ENCODE measurements at places on chromosomes 11 and 22.

GRCh38 chr11:132814410-132814809 is 717.9 kb downstream of the OPCML start:
- no peaks in the 10 kb centered on the region for H3K27me3 ChIP-seq
- no peaks in the 10 kb centered on the region for H3K4me1 ChIP-seq
- H3K4me3 ChIP-seq = no peak overlapping the region
- no peak for DNase-seq
- no peak overlapping the region for H3K27ac ChIP-seq
- no peaks in the 10 kb centered on the region for H3K36me3 ChIP-seq

- H3K27me3 ChIP-seq = no peaks in the 10 kb centered on the region
- no peaks in the 10 kb centered on the region for H3K36me3 ChIP-seq
- peaks cover 10% of the 10 kb centered on the region for H3K4me1 ChIP-seq
- H3K4me3 ChIP-seq = no peak overlapping the region
- no peak for DNase-seq
These were observed 43.1 kb upstream of the GRAMD1B start for GRCh38 chr11:123386796-123387510.

- DNase-seq = no peak
- no peak overlapping the region for H3K27ac ChIP-seq
- no peak overlapping the region for H3K4me3 ChIP-seq
- peaks cover 46% of the 10 kb centered on the region for H3K36me3 ChIP-seq
These were observed 2.9 kb upstream of the TTC36 start for GRCh38 chr11:118524356-118524755.

DNA sequence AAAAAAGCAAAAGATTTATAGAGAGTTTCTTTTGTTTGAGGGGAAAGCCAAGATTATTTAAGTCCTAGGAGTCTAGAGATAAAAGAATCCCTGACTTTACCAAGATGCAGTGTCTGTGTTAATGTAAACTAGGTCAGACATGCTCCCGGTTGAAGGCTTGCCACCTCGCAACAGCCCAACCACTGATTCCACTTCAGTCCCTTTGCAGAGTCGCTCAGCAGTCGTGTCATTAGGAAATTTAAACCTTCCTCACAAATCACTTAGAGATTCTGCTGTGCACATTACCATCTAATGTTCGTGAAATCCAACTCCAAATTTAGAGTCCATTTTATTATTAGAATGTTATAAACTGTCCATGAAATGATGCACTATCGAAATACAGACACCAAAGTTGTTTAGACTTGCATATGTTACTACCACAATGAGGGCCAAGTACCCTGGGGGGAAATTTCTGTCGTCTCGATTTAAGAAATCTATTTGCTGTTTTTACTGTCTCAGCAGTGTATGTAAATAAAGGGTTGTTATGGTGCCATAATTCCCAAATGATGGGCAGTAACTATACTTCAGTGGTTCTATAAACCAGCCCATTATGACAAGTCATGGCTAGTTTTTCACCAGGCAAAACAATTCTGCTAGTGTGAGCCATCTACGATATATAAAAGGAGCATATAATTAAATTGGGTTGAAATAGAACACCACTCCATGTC is 101.4 kb upstream of the MTNR1B start:
- no peak overlapping the region for H3K27ac ChIP-seq
- DNase-seq = no peak
- no peaks in the 10 kb centered on the region for H3K27me3 ChIP-seq
- no peaks in the 10 kb centered on the region for H3K36me3 ChIP-seq
- H3K4me1 ChIP-seq = no peaks in the 10 kb centered on the region

DNA sequence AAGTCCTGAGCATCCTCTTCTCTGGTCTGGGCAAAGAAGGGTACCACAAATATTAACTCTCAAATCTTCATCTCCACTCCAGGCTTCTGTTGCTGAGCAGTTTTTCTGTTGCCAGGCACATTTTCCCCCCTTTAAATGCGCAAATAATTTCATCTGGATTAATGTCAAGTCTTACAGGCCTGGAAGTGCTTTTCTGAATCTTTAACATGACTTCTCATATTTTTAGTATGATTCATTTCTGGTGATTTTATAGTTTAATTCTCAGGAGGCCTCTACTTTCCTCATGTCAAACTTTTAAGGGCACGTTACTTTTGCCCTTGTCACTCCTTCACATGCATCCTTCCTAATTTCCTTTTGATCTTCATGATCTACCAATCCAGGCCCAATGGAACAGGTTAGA is 510.2 kb downstream of the METTL15 start:
- H3K27ac ChIP-seq = no peak overlapping the region
- no peak overlapping the region for H3K4me3 ChIP-seq
- no peaks in the 10 kb centered on the region for H3K36me3 ChIP-seq
- H3K4me1 ChIP-seq = no peaks in the 10 kb centered on the region
- DNase-seq = no peak

DNA sequence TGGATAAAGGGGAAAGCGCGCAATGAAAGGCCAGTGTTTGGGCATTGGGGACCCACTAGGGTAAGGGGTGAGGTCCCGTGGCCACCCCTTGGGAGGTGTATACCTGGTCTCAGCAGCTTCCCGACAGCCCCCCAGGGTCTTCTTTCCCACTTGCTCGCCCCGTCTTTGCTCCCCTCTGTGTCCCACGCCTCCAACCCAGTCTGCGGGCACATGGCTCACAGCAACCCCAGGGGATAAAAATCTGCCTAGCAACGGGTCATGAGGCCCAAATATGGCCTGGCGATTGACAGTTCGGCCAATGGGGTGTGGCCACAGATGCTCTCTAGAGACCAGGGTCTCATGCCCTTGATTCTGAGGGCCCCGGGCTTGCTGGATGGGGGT is 41.6 kb downstream of the AHNAK start:
- H3K4me1 ChIP-seq = peaks cover 16% of the 10 kb centered on the region
- H3K27ac ChIP-seq = no peak overlapping the region
- H3K27me3 ChIP-seq = no peaks in the 10 kb centered on the region
- no peak overlapping the region for H3K4me3 ChIP-seq
- H3K36me3 ChIP-seq = no peaks in the 10 kb centered on the region
- no peak for DNase-seq

DNA sequence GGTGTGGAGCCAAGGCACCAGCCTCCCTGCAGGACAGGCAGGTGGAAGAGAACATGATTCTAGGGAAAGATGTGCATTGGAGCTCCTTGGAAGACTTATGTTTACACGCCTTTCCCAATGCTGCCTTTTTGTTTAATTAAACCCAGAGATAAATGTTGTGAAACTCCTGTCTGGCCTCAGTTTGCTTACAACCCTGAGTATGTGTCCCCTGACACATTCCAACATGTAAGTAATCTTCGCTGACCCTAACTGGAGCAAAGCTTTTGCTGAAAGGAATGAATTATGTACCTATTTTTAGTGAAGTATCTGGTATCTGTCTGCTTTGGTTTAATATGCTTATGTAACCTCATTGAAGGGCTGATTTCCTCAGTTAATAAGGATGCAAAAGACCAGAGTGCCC is 56.7 kb downstream of the APIP start:
- H3K36me3 ChIP-seq = no peaks in the 10 kb centered on the region
- H3K27ac ChIP-seq = no peak overlapping the region

DNA sequence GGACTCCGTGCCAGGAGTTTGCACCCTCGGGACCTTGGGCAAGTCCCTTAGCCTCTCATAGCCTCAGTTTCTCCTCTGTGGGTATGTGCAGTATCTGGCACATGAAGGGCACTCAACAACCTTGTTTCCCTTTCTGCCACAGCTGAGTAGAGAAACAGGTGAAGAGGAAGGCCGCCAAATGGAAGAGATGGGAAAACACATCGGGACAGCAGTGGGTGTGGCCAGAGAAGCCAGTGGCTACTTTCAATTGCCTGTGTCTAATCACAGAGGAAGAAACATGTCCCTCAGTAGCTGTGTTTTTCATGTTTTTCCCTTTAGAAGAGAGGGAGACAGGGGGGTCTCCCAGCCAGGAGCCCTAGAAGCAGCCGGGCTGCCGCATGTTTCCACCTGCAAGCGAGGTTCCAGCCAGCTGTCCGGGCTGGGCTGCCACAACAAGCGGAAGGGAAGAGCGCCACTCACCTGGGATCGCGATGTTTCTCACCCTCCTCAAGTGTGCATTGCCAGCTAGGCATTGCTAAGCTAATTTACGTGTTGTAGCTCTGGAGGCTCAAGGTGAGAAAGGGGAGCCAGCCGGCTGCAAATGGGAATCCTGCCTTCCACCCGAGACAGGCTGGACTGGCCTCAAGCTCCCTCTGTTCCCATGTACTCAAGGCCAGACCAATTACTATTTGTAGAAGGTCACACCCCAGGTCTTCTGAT is 16.7 kb downstream of the ASPHD2 start:
- H3K4me3 ChIP-seq = no peak overlapping the region
- H3K27ac ChIP-seq = no peak overlapping the region
- no peaks in the 10 kb centered on the region for H3K27me3 ChIP-seq
- no peaks in the 10 kb centered on the region for H3K4me1 ChIP-seq

- no peak overlapping the region for H3K27ac ChIP-seq
- no peaks in the 10 kb centered on the region for H3K27me3 ChIP-seq
- H3K4me3 ChIP-seq = no peak overlapping the region
- no peaks in the 10 kb centered on the region for H3K36me3 ChIP-seq
These were observed 116.7 kb upstream of the KIRREL3 start for GRCh38 chr11:127117231-127117739.

- H3K4me3 ChIP-seq = no peak overlapping the region
- DNase-seq = no peak
- H3K4me1 ChIP-seq = peaks cover 93% of the 10 kb centered on the region
- no peaks in the 10 kb centered on the region for H3K36me3 ChIP-seq
- H3K27ac ChIP-seq = peak overlapping the region; percentile 92
- H3K27me3 ChIP-seq = no peaks in the 10 kb centered on the region
These were observed 27.7 kb downstream of the RTN4R start for GRCh38 chr22:20240447-20240764.

DNA sequence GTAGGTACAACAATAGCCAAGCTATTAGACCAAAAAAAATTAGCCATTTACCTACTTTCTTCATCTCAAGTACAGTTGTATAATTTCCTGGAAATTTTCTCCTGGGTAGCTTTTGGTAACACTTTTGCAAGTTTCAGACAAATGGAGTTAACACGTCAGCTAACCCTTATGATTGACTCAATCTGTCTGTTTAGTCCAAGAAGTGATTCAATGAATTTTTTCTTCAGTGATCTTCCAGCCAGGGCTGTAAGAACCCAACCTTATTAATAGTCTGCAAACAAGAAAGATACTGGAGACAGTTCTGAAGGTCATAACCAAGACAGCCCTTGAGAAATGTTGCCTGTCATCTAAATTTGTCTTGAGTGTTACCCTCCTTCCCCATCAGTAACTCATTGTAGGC is 30.1 kb upstream of the FIBIN start:
- H3K36me3 ChIP-seq = no peaks in the 10 kb centered on the region
- H3K4me1 ChIP-seq = no peaks in the 10 kb centered on the region
- H3K27ac ChIP-seq = no peak overlapping the region
- H3K4me3 ChIP-seq = no peak overlapping the region
- no peaks in the 10 kb centered on the region for H3K27me3 ChIP-seq
- no peak for DNase-seq

DNA sequence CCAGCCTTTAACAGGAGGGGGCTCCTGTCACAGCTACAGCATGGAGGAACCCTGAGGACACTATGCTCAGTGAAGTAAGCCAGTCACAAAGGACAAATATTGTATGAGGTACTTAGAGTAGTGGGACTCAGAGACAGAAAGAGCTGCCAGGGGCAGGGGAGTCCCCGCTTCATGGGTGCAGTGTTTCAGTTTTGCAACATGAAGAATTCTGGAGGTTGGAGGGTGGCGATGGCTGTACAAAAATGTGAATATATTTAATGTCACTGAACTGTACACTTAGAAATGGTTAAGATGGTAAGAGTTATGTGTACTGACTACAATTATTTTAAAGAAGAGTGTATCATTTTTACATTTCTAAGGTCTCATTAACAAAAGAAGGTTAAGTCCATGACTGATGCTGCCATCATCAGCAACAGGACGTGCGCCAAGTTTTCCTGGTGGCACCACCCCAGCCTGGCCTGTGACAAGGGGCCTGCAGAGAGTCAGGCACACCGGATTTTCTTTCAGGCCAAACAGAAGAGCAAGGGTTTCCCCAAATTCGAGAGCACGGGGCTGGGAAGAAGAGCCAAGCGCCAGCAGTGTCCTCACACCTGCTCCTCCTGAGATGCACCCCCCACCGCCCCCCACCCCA is 22.1 kb downstream of the YPEL1 start:
- H3K4me1 ChIP-seq = peaks cover 7% of the 10 kb centered on the region
- H3K27ac ChIP-seq = no peak overlapping the region
- H3K36me3 ChIP-seq = peaks cover 25% of the 10 kb centered on the region
- H3K4me3 ChIP-seq = no peak overlapping the region

GRCh38 chr22:32177221-32177765 is 18.2 kb upstream of the C22orf42 start:
- no peak for DNase-seq
- no peaks in the 10 kb centered on the region for H3K4me1 ChIP-seq
- no peak overlapping the region for H3K4me3 ChIP-seq
- H3K36me3 ChIP-seq = no peaks in the 10 kb centered on the region
- H3K27me3 ChIP-seq = peaks cover 3% of the 10 kb centered on the region

DNA sequence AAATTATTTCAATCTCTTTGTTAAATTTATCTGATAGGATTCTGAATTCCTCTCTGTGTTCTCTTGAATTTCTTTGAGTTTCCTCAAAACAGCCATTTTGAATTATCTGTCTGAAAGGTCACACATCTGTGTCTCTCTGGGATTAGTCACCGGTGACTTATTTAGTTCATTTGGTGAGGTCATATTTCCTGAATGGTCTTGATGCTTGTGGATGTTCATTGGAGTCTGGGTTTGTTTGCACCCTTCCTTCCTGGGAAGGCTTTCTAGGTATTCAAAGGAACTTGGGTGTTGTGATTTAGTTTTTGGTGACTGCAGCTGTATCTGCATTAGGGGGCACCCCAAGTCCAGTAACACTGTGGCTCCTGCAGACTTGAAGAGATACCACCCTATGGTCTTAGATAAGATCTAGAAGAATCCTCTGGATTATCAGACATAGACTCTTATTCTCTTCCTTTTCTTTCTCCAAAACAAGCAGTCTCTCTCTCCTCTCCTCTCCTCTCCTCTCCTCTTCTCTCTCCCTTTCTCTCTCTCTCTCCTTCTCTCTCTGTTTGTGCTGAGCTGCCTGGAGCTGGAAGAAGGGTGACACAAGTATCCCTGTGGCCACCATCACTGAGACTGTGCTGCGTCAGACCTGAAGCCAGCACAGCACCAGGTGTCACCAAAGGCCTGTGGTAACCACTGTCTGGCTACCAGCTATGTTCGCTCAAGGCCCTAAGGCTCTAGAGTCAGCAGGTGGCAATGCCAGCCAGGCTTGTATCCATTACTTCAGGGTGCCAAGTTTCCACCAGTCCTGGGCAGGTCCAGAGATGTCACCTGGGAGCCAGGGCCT is 3.3 kb upstream of the HEPN1 start:
- no peaks in the 10 kb centered on the region for H3K36me3 ChIP-seq
- H3K27ac ChIP-seq = no peak overlapping the region
- H3K4me1 ChIP-seq = peaks cover 7% of the 10 kb centered on the region
- DNase-seq = no peak
- H3K4me3 ChIP-seq = no peak overlapping the region

DNA sequence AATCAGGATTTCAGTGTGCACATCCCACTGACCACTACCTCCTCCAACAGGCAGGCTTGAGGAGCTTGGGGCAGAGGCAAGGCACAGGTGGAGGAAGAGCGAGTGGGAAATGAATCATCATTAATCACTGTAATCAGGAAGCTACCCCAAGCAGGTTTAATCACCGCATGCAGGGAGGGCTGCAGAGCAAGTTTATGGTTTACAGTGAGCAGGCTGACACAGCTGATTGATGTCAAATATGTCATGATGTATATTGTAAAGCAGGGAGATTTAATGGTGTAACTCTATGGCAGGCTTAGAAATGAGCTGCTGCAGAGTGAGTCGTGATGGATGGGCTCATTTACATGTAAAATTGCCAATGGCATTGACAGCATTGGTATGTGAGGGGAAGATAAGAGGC is 441.0 kb downstream of the NTM start:
- DNase-seq = no peak
- H3K27ac ChIP-seq = no peak overlapping the region

Measured in natural killer cell (primary cell).